Bone marrow (tissue), 2 donors: ENCODE measurements at places on chromosomes 1 and 21.

- DNase-seq = no peak
Observed at GRCh38 chr1:225754940-225755641, 22.5 kb upstream of the SRP9 start.

DNA sequence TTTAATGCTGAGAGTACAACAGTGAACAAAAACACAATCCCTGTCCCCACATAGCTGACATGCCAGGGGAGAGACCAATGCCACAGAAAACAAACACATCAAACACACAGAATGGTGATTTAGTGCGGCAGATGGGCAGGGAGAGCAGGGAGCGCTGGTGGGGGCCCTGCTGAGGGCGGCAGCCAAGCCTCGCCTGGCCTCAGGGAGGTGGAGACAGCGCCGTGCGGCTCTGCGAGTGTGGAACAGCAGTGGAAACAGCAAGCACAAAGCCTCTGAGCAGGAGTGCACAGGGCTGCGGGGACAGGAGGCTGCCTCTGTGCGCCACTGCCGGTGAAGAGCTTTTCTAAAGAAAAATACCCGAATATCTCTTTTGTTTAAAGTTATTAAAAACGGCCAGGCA lies 17.0 kb downstream of the MCM3AP start:
- no peak for DNase-seq

GRCh38 chr1:180286417-180286816 lies 56.4 kb downstream of the LHX4 start:
- no peak for DNase-seq

GRCh38 chr1:225946082-225946620 lies 5.1 kb upstream of the LEFTY2 start:
- no peak for DNase-seq

GRCh38 chr1:954927-955326 lies 4.1 kb downstream of the NOC2L start:
- no peak for DNase-seq

- no peak for DNase-seq
Observed at GRCh38 chr1:153598309-153599172, 14.4 kb downstream of the S100A16 start.

DNA sequence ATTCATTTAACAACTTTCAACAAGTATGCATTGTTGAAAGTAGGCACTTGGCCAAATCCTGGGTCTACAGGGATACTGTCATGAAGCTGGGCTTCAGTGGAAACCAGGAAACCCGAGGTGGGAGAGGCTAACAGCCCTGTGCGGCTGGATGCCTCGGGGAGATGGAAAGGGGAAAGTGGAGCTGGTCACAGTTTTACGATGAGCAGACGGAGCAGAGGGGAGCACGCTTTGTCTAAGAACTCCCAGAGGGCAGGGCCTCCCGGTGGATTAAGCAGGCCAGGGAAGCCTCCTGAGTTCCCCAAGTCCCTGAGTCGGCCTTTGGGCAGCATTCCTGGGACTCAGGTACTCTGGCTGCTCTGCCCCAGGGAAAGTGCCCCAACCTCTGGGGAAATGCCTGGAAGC lies 23.8 kb downstream of the STUM start:
- DNase-seq = no peak

GRCh38 chr1:7384679-7385078 lies 386.4 kb upstream of the VAMP3 start:
- no peak for DNase-seq

DNA sequence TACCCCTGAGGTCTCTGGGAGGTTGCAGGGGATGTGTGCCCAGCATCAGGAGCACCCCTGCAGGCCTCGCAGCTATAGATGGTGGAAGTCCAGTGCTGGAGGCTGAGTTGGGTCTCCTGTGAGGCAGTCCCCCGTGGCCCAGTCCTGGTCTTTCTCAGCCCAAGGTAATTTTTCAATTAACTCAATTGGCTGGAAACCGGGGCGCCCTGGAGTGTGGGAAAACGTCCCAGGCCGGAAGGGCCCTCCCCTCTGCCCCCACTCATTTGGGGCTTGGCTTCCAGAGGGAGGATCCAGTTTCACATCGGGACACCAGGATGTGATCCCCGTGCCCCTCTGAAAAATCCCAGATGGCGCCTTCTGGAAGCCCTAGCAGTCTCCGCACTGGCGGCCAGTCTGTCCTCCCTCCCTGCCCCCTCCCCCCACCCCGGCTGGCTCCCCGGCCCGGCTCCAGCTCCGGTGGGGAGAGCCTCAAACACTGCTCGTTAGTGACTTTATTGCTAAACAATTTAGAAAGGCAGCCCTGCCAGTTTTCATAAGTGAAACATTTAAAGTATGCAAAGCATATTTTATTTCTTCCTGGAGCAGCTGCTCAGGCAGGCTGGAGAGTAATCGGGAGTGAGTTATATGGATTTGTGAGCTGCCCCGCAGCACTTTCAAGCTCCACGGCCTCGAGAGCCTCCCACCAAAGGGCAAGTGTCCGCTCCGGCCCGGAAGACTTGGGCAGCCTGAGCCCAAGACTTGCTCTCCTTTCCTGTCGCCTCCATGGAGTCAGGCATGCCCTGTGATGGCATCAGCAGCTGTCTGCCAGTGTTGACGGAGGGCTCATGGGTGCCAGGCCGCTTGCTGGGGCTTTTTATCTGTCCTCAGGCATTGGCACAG lies 208.2 kb upstream of the TMEM51 start:
- DNase-seq = no peak

GRCh38 chr1:19078536-19078935 lies 122.1 kb upstream of the IFFO2 start:
- DNase-seq = no peak
